ENCODE measurements at places on chromosomes 11 and 22.

GRCh38 chr22:49887064-49887451 lies 31.2 kb downstream of the ALG12 start:
- DNase-seq, result no peak

GRCh38 chr11:117610901-117611300 lies 186.1 kb downstream of the DSCAML1 start:
- no peak for DNase-seq

- DNase-seq, result no peak
These were observed 1.8 kb upstream of the CARS1 start for GRCh38 chr11:3058753-3059664.

DNA sequence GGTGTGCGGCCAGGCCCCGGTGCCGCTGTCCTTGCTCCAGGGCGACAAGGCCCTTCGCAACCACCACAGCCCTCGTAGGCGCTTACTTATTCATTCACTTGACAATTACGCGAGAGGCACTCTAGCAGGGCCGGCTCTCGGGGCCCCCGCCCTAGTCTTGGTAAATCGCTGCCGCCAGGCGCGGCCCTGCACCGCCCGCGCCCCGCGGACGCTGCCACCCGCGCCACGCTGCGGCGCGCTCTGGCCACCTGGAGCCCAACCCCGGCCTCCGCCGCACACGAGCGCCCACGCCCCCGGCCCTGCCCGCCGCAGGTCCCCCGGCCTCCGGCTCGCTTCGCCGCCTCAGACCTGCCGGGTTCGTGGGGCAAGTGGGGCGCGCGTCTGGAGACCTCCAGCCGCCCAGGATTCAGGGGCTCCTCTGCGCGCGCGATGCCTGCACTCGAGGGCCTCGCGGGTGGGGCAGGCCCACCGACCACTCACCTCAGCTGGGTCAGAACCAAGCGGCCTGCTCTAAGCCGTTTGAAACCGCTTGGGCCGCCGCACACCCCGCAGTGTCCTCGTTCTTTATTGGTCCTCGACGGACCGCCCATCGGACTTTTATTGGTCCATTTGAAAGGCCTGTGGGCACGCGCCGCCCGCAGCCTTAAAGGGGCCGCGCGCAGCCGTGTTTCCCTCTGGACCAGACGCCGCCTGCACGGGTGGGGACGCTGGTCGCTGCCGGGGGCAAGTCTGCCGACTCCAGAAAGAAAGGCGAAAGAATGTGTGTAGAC lies at the start of gene CKAP5:
Gene CKAP5 (minus strand): TSS at position 541 of the 770 bp plus-strand sequence. CDS start 25,049 bp downstream, outside the sequence.
- DNase-seq, result peak; percentile 76

DNA sequence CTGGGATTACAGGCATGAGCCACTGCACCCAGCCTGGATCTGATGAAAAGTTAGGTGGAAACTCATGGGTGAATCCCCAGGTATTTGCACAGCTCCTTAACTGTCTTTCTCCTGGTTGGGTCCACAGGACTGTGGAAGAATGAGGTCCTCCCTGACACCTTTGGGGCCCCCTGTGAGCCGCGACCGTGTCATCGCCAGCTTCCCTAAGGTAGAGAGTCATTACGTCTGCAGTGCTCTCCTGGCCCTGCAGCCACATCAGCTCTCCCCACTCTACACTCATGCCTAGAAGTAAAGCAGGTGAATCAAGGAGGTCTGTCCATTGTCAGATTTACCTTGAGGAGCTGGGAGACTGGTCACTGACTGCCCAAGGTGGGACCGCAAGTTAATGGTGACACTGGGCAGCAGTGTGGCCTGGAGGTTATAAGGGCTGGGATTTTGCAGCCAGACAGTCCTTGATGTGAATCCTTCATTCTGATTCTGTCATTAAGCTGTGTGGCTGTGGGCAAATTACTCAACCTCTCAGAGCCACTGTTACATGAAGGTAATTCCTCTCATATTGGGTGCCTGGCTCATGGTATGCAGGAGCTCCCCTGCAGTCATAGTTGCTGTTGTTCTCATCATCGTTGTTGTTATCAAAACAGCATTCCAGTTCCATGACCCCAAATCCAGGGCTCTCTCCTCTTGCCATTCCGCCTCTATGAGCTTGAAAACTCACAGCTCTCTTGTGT lies 1.4 kb downstream of the RAB36 start:
- no peak for DNase-seq

GRCh38 chr11:2741377-2742131 lies 41.8 kb upstream of the KCNQ1OT1 start:
- DNase-seq, result no peak

- DNase-seq, result no peak
These were observed 45.3 kb upstream of the ADA2 start for GRCh38 chr22:17264321-17265052.

- DNase-seq, result no peak
These were observed 6.2 kb upstream of the PIM3 start for GRCh38 chr22:49954354-49954753.

DNA sequence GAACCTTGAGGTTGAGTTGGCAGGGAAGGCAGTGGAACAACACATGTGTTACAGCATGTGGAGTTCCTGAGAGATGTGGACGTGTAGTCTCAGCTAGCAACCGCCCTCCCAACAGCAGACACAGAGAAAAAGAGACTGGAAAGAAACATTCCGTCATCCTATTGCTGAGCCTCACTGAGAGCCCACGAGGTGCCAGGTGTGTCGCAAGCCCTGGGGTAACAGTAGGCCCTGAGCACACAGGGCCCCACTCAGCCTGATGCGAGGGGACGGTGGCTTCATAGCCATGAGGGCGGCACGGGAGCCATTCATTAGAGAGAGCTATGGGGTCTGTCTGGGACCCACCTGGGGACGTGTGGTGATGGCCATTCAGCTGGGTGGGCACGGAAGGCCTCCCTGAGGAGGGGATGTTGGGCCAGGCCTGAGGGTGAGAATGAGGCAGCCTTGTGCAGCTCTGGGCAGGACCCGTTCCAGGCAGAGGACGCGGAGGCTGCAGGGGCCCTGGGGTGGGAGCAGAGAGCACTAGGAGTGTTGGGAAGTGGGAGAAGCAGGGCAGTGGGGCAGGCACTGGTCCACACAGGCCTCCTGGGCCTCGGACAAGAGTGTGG lies 26.2 kb downstream of the MPPED1 start:
- no peak for DNase-seq
